NCI-H1105 treated with DMSO at 0.1 percent for 48 hours (cell line): ENCODE measurements at places on chromosomes 3 and 15.

DNA sequence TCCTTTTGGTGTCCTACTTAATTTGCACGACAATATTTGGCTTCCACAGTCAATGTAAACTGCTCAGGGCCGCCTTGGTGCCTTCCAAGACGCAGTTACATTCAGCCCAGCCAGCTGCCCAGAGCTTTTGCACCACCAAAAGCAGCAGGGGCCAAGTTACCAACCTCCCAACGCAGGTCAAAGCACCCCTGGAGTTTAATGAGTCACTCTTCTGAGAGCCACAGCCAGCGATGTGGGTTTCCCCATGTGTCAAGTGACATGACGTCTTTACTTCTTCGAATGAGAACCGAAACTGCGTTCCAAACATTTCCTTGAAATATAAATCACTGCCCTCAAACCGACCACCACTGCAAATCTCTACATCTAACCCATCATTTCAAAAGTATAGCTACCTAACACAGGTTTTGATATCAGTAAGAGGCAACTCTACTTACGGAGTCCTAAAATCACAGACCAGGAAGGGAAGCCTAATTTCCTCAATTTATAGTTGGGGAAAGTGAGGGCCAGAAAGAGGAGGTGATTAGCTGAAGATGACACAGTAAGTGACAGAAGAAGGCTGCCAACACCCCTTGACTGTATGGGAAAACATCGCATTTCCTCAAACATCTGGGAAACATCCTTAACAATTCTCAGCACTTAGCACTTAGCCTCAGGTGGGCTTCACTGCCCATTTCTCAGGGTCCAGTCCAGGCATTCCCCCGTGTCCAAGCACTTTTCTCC is 24.5 kb downstream of the MB21D2 start:
- DNase-seq: no peak

DNA sequence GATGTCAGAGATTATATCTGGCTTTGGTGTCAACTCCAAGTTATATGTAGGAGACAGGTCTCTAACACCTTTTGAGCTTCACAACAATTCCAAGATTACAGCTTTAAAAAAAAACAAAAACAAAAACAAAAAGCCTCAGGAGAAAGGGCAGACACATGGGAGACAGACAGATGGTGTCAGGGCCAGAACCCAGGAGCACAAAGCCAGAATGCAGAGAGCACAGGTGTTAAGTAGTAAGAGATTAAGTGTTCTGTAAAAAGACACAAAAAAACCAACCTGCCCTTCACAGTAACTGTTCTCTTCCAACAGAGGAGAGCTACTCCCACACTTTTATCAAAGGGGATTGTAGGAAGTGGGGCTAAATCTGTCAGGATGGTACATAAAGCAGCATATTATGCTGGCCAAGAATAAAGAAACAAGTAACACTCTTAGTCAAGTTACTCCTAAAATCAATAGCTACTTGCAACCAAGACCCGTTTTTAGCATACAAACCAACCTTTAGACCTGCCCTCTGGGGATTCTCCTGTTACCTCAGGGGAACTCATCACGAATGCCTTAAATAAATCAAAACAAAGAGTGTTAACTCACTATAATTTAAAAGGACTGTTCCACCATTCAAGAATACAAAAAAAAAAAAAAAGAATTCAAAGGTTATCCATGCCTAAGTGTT is 5.9 kb downstream of the CPEB1 start:
- no peak for DNase-seq

DNA sequence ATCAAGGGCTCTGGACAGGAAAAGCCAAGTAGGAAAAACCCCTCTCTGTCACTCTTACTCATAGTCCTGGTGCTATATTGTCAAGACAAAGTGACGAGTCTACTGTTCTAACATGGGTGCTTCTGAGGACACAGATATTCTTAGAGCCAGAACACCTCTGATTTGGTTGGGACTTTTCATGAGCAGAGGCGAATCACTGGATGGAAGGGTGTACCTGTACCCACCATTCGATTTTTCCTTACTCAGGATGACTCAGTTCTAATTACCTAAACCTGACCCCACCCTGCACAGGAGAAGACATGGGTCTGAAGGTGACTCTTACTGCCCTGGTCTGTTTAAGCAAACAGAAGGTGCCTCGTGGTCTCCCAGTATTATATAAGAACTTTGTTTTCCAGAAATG is 58.5 kb downstream of the ABCC5 start:
- DNase-seq: no peak

DNA sequence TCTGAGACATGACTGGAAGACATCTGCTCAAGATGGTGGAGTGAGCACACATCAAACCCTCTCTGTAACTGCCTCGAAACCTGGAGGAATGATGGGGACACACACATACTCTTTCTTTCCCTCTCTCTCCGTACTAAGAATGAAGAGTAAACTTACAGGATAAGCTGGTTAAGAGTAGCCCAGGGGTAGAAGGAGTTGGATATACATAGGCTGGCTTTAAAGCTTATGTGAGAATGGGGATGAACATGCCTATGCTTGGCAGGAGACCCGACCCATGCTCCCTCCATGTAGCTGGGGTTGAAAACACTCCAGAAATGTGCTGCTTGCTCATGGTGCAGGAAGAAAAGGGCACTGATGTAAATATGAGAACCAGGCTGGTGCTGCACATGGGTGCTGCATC is 68.9 kb downstream of the IL20RB start:
- DNase-seq: no peak

DNA sequence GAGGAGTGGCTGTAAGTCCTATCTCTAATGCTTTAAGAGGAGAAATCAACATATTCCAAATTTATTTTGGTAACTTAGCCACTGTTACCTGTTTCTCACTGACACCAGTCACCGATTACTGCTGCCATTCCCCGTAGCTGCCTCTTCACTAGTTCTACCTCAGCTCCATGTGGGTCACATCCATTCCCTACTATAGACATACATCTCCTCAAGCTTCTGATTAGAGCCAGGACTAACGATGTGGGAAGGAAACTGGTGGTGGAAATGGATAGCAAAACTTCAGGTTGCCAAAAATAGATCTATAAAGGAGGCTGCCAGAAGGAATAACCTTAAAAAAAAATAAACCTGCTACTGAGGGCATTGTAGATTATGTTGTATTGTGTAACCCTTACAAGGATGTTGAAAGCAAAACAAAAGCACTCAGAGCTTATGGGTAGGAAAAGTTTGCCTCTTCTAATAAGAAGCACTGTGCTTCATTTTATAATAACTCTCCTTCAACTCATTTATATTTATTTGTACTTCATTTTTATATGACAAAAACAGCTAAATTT is 56.0 kb downstream of the KAT2B start:
- DNase-seq: no peak

GRCh38 chr15:43948691-43949325 is 122.0 kb downstream of the WDR76 start:
- no peak for DNase-seq

- DNase-seq: no peak
Measured at GRCh38 chr3:110344897-110345767, 726.5 kb upstream of the NECTIN3 start.

GRCh38 chr3:15121936-15122335 is 23.0 kb upstream of the RBSN start:
- DNase-seq: no peak

GRCh38 chr3:4696266-4696665 is 203.1 kb downstream of the ITPR1 start:
- no peak for DNase-seq

DNA sequence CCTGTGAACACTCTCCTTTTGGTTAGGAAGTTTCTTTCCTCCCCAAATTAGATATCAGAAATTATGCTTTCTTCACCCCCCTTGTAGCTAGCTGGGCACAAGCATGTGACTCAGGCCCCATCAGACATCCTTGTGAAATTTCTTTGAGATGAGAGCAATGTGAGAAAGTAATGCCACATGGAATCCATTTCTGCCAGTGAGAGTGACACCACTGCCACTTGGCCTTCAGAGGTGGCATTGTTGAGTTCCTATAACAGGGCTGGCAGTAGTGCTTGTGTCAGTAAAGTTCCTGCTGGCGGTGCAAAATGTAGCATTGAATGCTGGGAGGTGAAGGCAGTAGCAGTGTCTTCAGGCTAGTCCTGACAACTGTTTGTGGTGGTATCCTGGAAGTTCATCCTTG is 80.7 kb upstream of the ZNF280D start:
- no peak for DNase-seq

DNA sequence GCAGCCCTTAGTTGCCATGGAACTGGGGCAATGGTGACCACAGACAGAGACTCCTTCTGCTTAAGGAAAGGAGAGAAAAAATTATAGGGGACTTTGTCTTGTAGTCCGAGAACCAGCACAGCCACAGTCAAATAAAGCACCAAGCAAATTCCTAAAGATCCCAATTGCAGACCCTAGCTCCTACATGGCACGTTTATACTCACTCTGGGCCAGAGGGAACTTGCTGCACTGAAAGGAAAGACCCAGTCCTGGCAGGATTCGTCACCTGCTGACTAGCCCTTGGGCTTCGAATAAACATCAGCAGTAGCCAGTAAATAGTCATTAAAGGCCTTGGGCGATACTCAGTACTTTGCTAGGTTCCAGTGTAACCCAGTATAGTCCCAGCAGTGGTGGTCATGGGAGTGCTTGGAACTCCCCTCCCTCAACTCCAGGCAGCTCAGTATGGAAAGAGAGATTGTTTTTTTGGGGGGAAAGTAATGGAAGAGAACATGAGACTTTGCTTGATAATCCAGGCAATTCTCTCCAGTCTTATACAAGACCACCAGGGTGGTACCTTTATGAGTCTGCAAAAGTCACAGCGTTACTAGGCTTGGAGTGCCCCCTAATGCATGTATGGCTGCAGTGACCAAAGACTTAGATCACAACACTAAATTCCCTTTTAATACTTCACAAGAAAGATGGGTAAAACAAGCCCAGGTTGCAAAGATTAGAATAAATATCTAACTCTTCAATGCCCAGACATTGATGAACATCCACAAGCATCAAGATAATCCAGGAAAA is 66.4 kb upstream of the AGTR1 start:
- no peak for DNase-seq

- DNase-seq: no peak
Measured at GRCh38 chr3:61601831-61602230, 40.5 kb downstream of the PTPRG start.

DNA sequence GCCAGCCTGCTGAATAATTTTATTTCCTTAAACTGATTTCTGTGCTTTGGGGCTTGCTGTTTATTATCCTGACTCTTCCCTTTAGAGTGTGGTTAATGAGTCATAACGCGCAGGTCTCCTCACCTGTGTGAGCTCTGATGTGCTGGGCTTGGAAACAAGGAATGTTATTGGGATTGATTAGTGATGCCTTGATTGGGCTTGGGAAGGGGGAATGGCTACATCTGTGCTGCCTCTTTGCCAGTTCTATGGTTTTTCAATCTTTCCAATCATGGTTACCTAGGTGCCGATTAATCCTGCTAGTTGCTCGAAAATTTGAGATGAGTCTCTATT is 161.0 kb downstream of the THSD4 start:
- no peak for DNase-seq

DNA sequence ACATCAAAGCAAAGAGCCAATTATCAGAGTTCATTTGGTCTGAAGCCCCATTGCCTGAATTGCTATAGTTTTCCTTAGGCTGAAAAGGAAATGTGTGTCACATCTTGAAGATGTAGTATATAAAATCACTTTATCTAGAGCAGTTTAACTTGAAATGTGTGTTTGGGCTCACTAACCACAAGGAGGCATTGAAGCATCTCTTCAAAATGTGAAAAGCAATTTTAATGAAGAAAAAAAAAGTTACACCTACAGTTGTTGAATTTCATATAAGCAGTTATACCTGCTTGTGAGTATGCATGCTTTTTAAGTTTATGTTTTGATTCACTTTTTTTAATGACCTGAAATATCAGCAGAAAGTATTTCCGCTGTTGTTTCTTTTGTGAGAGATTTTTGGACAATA is 129.3 kb downstream of the IQCH start:
- peak; percentile 17 for DNase-seq

DNA sequence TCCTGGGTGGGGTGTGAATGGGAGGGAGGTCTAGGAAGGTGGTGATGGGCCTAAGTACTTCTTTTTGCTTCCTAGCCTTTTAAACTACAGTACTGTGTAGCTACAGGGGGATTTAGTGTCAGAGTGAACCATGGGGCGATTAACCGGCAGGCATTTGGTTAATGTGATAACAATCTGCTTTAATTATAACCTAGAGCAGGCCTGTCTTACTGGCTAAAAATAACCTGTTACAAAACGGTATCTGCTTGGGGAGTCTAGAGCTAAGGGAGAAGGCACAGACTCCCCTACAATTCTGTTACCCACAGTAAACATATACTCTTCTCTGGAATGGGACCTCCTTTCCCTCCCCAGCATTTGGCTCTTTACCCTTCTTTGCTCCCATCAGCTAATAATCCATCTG is 85.4 kb downstream of the RBPMS2 start:
- DNase-seq: no peak

DNA sequence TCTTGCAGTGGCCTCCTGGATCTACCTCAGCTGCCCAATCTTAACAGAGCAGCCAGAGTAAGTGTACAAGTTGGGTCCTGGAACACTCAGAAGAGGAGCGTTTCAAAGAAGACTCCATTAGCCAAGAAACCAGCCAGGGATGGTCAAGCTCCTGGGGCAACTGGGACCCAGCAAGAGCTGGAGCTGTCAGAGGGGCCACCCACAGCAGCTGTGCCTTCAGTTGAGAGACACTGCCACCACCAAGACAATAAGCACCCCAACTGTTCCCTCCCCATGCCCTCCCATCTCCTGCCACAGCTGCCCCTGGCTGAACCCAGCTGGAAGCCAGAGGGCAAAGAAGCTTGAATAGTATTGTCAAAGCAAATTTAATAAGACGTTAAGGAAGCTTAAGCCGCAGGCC is 110.6 kb upstream of the TLE3 start:
- DNase-seq: no peak

DNA sequence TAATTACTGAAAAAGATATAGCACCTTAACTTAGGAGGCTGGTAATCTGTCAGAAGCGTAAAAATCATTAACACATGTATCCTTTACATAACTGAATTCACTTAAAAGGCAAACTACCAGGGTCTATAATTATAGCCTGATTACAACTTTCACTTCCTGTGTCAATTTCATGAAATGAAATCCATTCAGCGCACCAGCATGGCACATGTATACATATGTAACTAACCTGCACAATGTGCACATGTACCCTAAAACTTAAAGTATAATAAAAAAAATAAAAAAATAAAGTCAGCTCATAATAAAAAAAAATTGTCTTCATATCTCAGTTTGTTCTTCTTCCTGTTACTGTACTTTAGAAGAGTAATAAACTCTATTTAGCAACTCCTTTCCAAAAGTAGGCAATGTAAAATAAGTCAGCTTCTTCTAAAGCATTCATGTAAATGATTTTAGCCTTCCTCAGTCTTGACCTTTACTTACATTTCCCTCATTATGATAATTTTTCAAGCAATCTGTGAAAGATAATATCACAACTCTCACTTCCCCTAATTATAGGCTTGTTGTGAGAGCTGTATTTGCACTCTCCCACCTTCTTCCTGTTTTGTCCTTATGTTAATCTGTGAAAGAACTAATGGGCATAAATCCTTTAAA is 50.1 kb downstream of the KBTBD8 start:
- peak; percentile 44 for DNase-seq

DNA sequence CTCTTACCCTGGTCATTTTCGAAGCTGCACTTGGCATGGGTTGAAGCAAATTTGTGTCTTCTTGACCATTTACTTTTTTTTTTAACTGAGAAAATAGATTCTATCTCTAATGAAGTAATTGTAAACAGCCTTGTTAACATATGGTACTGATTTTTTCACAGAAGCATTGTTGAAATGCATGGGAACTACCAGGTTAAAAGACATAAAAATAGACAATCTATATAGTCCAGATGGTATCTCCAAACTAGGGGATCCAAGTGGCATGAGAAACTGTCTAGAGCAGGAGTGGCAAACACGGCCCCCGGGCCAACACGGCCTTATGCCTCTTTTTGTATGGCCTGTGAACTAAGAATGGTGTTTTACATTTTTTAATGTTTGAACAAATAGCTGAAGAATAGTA is 41.9 kb downstream of the CACNA1D start:
- DNase-seq: no peak

- DNase-seq: peak; percentile 96
Measured at GRCh38 chr3:127172781-127173515, 20.0 kb upstream of the PRR23E start.
